Midbrain (tissue), 1 donor: ENCODE measurements at places on chromosomes 16 and 17.

DNA sequence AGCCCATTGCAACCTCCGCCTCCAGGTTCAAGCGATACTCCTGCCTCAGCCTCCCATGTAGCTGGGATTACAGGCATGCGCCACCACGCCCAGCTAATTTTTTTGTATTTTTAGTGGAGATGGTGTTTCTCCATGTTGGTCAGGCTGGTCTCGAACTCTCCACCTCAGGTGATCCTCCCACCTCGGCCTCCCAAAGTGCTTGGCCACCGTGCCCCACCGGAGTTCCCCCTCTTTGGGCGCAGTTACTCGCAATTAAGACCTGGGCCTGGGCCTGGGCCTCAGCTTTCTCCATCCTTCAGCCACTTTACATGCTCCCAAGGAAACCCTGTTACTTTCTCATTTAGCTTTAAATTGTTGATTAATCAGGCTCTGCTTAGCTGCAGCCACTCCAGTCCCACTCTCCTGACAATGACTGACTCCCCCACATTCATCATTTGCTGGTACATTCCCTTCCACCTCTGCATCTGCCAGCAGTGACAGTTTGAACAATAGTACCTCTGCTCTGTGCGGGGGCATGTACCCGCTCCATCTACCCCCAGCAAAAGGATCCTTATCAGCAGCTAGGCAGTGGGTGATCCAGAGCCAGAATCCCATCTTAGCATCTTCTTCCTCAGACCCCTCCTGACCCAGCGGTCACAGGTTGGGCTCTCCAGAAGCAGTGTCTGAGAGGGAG is 47.2 kb upstream of the SLC47A1 start:
- no peak for DNase-seq

DNA sequence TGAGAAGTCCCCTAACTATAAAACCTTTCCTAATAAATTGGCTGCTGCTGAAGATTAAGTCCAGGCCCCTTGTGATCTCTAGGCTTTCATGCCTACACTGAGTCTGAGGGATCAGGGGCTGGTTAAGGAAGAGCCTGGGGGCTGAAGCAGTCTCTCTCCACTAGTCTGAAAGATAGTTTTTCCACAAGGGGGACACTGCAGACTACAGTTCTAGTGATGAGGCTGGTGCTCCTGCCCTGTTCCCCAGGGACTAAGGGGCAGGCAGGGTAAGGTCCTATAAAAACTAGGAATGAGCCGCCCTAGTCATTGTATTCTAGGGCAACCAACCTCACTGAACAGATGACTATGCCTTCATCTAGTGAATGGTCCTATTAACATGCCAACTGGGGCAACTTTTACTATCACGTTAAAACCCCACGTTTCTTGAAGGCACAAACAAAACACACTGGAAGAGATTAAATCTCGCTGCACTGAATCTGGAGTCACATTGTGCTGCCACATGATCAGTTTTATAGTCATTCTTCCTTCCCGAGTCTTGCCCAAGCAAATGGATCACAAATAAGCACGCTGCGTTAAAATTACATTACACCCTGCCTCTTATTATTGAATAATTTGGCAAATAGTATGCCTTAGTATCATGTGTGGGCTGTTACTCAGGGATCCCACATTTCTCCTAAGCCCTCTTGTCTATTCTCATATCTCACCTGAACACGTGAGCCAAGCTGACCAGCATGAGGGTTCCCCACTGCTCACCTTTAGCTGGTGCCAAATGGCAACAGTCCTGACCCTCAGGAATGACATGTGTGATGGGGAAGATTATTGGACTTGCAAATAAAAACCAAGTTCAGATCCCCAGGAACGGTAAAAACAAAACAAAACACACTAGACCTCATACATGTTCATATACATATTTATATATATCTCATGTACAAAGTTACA is 95.4 kb upstream of the TOB1 start:
- DNase-seq, result no peak

- DNase-seq, result no peak
These were observed 33.5 kb downstream of the KCNJ2 start for GRCh38 chr17:70202840-70203239.

DNA sequence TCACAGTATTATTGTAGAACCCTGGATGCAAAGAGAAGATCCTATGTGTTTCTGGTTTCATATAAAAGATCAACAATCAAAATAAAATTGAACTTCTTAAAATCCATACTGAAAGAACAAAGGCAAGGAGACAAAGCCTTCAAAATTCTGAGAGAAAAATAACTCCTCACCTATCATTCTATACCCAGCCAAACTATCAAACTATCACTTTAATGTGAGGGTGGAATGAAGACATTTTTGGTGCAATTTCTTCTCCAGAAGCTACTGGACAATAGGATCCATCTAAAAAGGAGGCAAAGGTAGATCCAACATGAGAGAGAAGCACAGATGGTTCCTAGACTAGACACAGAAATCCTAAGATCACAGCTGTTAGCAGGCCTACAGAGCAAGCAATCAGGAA is 71.1 kb downstream of the CPPED1 start:
- no peak for DNase-seq

DNA sequence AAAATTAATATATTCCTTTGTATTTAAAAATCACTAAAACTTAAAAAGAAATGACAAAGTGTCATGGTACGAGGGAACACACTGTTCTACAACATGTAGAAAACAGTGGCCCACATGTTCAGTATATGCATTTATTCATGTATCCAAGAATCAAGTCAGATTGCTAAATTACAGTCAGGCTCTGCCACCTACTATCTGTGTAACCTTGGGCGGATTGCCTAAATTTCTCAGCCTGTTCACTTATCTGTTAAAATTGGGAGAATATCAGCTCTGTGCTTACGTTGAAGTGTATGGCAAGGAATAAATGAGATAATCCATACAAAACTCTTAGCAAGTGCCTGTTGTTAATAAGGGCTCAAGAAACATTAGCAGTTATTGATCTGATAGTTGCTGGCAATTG is 3.4 kb upstream of the USP22 start:
- DNase-seq, result no peak

DNA sequence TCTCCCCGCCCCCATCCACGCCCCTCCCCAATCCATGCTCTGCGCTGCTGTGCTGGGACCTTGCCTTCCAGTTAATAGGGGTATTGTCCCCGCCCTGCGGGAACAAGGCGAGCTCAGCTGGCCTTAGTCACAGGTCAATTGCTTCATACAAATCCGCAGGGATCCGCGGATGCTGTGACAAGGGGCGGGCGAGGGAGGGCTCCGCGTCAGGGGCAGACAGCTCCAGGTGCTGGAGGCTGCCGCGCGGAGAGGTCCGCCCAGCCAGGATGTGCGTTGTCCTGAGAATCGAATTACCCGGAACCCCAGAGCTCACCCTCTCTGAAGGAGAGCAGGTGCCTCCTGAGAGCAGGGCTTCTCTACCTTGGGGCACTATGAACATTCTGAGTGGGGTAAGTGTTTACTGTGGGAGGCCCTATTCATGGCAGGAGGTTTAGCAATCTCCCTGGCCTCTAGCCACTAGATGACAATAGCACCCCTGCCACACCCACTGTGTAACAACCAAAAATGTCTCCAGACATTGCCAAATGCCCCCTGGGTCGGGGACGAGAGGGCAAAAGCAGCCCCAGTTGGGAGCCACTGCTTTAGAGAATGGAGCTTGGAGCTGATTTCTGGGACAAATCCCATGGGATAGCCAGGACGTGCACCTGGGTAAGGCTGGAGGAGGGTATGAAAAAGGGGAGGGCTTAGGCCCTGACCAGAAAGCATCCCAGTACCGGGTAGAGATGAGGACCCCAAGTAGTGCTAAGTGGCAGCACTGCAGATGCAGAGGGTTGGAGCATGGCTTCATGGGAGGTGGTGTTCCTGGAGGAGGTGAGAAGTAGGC is 138.2 kb downstream of the CYLD start:
- DNase-seq, result peak; percentile 14

GRCh38 chr16:14420721-14421488 is 209.2 kb downstream of the PARN start:
- no peak for DNase-seq

GRCh38 chr16:47448830-47449575 is 11.9 kb downstream of the ITFG1 start:
- no peak for DNase-seq

DNA sequence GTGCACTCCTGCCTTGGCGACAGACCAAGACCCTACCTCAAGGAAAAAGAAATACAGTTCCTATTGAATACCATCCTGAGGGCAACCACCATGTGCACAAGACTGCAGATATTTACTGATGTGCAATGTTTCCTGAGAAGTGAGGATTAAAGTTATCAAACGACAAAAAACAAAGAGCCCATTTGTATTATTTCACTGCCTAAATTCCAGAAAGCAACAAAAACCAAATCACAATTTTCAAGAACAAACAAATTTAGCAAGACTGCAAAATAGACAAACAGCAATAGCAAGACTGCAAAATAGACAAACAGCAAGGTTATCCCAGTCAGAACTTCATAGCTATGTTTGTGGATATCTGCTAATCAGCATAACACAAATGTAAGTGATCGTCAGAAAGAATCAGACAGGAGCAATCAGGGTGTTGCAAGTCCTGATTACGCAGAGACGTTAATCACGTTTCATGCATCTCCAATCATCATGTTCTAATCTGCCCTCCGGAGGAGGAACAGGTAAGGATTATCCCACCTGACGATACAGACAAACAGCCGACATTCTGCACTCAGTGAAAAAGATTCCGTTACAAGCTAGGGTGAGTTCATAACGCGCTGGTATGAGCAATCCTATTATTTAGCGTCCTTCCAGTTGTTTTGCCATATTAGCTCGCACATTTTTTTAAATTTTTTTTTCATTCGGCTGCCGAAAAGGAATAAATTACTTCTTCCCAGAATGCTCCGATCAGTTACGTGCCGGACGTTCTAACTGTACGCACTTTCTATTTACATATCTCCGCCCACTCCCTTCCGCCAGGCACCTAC is 2.9 kb downstream of the TMEM107 start:
- peak; percentile 92 for DNase-seq
